ENCODE measurements at places on chromosomes 12 and 14.

DNA sequence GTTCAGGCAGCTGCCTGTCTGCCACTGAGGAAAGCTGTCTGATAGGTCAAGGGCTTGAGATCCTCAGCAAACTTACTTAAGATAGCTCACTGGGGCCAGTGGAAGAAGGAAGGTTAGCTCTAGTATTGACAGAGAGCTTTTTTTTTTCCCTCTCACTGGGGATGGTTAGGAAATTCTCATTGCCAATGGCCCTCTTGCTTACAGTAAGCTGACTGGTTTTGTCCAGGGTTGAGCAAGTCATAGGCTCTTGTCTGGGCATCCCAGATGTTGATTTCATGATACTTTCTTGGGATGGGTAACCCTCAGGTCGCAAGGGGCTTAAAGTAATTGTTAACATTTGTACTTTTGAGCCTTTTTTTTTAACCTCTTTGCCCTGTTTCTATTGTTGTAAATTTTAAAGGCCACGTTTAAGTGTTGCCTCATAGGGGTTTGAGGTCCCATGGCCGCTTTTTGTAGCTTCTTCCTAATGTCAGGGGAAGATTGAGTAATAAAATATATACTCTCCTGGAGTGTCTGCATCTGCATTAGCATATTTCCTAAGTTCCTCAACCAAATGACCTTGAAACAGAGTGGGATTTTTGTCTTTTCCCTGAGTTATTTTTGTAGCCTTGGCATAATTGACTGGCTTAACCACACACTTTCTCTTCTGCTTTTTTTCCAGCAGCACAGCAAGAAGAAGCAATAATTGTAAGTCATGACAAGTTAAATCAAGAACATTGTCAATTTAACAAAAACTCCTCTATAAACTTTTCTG is 716.0 kb downstream of the LRFN5 start:
- DNase-seq, result peak; percentile 34

DNA sequence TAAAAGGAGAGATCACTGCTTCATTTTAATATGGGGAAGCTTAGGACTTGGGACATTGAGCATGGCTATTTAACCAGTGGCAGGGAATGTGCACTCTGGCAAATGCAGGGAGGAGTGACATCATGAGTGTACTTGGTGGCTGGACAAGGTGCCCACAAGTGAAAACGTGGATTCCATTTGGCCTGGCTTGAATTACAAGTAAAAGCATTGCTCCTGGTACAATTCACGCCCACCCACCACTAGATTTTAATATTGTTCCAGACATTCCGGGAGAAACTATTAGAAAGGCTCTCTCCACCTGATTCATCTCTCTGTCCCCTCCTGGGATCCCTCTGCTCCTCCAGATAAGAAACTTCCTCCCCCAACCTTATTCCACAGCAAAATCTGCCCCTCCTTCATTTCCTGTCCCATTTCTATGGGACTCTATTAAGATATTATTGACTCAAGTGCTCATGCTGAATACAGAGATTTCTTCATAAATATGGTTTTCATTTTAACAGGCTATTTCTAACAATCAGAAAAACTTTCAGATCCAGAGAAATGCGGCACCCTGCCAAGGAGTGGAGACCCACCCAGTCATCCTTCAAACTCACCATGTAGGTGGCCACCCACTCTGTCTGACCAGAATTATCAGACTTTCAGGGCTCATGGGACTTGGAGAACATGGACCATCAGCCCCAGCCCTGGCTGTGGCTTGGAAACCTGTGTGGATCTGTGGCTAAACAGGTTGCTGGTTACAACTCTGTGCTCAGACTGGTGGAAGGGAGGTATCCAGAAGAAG is 43.2 kb downstream of the SSPN start:
- DNase-seq, result no peak

DNA sequence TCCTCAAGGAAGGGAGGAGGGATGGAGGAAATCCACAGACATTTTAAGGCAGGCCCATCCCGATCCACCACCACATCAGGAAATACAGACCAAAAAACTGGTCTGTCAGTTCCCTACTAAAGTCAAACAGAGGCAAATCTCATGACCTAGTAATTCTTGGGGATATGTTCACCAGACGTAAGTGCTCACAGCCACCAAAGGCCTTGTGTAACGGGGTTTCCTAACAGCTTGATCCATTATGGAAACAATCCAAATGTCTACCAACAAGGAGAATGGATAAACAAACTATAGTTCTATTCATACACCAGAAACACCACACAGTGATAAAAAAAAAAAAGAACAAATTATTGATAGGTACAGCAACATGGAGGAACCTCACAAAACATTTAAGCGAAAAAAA is 72.9 kb downstream of the PRKAB1 start:
- no peak for DNase-seq

DNA sequence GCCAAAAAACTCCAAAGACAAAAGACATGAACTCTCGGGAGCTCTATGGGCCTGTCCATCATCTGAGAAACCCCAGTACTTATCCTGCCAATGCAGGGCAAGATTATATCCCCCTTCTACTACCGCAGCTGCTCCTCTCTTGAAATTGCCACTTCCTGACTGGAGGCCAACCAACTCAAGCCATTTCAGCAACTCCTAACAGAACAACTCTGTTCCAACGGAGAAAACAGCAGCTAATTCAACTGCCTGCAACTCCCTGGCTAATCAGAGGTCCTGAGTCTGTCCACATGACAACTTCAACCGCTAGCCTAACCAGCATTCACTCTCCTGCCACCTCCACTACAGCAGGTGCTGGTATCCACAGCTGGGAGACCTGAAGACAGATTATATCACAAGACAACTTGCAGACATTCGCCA is 24.1 kb downstream of the CEP83 start:
- DNase-seq, result peak; percentile 31

GRCh38 chr14:89280600-89280999 is 136.4 kb downstream of the FOXN3 start:
- no peak for DNase-seq
